ENCODE measurements at places on chromosomes 2 and 18. TPM values are rescaled to one million over a fixed set of nuclear protein-coding genes. Genes with fewer than 3 reads are reported as not detected.

POMC gene
- total RNA-seq = not detected

TBR1 gene
- 0.02 TPM for total RNA-seq

- DNase-seq = no peak
Measured at GRCh38 chr18:13910501-13910900, 4.8 kb downstream of the MC2R start.

DNA sequence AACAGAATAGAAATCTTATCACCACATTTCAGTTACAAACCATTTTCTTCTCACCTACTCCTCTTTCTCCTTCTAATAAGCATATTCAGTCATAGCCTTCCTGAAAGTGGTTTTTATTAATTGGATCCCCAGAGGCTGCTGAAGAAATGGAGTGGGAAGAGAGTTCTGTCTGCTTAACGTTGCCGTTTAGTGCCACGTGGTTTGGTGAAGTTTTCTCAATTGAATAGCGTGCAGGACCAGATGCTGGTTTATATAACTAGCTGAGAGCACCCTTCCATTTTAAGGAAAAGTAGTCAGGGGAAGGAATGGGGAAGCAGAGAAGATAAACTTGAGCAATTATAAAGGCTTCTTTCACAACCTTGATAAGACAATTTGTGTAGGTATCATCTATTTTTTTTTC is 318.7 kb downstream of the PTH2R start:
- no peak for DNase-seq

DNA sequence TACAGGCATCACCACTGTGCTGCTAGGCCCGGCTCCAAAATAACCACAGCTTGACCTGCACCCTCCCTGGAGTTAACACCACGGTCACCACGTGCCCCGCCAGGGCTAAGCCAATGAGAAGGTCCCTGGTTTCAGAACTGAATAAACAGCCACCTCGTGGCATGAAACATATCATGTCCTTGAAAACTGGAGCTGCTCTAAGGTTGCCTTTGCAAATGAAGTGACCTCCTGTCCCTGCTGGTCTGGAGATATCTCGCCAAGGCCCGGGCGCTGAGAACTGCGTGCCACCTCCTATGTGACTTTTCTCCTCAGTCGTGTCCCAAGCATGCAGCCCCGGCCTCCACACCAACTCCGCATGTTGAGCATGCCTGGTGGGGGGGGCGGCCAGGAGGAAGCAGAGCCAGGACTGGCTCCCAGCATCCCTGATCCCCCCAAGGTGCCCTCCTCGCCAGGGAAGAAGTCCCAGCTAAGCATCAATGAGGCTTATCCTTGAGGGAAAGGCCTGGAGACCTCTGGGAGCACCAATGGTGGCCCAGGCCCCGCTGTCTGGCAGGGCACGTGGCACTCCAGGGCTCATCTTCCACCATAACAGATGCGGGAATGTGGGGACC is 16.3 kb upstream of the KCNG2 start:
- DNase-seq = no peak
